Fibroblast of skin of left quadriceps (primary cell): ENCODE measurements at places on chromosomes 5 and 9.

GRCh38 chr9:91734371-91734981, 215.6 kb downstream of the ROR2 start:
- DNase-seq = no peak

DNA sequence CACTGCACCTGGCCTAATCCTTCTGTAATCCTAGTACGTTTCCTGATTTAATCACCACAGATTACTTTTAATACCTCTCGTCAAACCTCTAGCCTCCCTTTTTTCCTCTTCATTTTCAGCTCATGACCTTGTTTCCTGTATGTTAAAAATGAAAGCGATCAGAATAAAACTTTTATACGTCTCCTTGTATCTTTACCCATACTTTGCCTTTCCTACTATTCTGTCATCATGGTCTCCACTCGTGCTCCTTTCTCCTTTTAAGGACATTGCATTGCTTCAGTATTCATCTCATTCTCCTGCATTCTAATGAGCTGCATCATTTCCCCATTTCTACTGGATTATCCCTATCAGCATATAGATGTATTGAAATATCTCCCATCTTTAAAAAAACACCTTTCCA, 8.5 kb downstream of the CDC42SE2 start:
- peak; percentile 39 for DNase-seq

- peak; percentile 40 for DNase-seq
Measured at GRCh38 chr5:126680191-126680817, 79.6 kb downstream of the PHAX start.

- no peak for DNase-seq
Measured at GRCh38 chr9:33852216-33852826, 35.4 kb downstream of the UBE2R2 start.

DNA sequence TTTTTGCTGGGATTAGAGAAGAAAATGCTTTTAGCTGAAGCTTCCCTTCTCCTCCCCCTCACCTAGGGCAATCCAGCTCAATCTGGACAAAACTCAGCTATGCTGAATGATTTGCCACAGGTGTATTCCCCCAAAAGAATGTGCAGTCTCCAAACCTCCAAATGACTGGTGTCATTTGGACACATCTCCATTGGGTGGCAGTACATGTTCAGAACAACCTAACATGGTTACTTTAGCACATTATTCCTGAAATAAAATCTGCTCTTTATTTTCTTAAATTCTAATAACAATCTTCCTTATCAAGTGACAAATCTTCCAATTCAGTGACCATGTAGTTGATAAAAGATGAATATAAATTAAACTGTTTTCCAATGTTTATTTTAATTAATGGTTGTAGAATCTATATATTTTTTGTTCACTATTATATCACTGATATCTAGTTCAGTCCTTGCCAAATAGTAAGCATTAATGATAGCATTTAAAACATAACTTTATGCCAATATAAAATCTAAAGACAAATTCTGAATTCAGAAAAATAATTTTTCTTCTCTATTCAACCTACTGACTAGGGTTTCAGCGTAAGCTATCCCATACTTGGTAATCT, 61.3 kb upstream of the MOCS2 start:
- peak; percentile 21 for DNase-seq

DNA sequence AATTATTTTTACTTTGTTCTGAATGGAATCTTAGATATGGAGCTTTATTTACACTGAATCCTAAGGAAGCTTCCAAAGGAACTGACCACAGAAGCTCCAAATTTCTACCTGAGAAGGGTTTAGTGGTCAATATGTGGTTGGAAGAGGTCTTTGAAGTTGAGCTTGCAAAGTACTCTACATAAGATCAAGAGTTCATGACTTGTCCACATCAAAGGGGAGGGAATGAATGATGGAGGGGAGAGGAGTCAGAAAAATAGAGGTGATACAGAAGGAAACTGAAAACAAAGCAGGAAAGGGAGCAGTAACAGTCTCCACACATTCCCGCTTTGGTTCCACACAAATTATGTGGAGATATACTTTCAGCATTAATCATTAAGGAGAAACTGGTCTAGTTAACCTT, 450.9 kb downstream of the HINT1 start:
- DNase-seq = no peak

DNA sequence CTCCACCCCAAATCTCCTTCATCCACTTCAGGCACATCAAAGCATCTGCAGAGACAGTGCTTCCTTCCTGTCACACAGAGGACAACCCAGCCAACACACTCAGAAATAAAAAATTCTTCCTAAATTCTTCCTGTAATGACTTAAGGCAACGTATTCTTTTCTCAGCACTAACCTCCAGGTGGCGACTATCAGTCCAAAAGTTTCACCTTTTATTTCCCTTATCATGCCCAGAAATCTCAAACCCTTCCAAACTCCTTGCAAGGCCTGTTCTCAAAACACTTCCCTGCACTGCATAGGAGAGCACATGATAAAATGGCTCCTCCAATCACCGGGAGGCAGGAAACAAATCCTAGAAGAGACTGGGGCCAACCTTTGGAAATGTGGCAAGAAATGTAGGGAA, 35.1 kb downstream of the SLIT3 start:
- no peak for DNase-seq

DNA sequence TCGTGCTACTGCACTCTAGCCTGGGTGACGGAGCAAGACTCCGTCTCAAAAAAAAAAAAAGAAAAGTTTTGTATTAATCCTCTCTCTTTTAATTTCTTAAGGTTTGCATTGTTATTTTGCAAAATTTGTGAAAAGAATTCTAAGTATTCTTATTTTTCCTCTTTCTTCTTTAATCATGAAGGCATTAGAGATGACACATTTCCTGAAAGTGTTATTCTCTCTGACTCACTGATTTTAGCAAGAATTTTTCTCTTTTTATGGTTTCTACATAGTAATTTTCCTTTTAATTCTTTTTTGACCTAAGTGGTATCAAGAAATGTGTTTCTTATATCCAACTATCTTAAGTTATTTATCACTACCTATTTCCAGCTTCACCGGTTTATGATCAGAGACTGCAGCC, 78.0 kb downstream of the NSUN2 start:
- DNase-seq = no peak

GRCh38 chr9:74078647-74079046, 418.5 kb upstream of the RORB start:
- DNase-seq = no peak

DNA sequence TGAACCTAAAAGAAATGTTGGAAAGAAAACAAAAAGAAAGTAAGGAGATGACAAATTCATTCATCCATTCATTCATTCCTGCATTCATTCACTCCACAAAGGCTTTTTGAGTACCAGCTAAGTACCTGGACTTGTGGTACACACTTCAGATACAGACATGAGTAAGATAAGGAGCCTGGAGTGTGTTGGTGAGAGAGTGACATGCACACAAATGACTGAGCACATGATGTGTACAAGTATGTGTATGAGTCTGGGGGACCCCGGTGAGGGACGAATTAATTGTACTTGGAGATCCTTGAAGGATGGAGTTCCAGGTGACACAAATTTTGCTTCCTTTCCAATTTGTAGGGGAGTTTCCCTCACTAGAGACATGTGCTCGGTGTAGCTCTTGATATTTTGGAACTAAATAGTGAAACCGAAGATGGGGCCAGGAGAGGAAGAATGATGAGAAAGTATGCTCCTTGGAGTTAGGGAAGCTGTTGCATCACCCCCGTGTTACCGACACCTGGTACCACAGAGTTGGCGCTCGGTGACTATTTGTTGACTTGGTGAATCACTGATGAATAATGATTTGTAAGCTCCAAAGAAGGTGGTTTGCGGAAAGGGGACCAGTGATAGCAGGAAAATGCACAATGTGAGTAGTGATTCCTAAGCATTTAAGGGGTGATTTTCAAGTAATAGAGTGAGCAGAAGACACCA, 509.8 kb downstream of the CCDC171 start:
- DNase-seq = peak; percentile 63

DNA sequence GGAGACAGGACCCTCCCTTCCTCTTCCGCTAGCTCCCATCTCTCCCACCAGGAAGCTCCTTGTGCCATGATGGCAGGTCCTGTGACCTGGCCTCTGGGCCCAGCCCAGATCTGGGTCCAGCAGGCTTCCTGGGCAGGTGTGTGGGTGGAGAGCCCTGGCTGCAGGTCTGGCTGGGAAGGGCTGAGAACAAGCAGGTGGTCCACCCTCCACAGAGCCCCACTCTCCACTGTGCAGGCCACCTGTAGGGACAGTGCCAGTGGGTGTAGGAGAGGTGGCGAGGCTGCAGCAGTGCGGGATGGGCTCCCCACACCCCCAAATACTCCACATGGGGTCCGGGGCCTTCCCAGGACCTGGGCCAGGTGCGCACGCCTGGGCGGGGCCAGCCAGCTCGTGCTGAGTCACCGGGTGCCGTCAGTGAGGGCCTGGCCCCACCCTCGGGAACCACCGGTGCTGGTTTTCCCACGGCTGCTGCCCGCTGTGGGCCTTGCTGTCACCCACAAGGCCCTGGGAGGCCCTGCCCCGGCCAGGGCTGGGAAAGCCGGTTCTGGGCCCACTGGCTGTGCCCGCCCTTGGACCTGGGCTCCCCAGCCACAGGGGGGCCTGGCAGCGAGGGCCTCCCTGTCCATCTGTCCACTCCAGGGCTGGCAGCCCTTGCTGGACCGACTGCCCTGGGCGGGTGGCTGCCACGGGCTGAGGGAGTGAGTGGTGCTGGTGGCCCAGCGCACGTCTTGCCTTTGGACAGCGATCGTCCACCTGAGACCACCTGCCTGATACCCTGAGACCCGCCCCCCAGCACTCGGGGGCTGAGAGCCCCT, 9.3 kb upstream of the NRARP start:
- no peak for DNase-seq

- no peak for DNase-seq
Measured at GRCh38 chr5:168481330-168481788, 4.9 kb upstream of the RARS1 start.

DNA sequence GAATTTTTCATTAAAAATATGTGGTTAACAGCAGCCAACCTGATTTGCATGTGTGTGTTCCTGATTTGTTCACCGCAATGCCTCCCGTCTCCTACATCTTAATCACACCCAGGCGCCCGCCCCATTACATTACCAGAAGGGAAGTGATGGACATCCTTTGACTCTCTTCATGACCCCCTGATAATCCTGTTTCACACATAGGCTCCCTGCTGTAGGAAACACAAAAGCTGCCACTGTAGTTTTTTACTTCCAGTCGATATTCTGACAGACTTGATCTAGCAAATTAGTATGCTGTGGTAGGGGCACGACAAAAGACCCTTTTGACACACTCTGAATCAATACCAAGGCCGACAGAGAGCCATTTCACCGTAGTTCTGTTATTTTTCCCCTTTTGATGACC, 287.8 kb upstream of the ISL1 start:
- DNase-seq = no peak

DNA sequence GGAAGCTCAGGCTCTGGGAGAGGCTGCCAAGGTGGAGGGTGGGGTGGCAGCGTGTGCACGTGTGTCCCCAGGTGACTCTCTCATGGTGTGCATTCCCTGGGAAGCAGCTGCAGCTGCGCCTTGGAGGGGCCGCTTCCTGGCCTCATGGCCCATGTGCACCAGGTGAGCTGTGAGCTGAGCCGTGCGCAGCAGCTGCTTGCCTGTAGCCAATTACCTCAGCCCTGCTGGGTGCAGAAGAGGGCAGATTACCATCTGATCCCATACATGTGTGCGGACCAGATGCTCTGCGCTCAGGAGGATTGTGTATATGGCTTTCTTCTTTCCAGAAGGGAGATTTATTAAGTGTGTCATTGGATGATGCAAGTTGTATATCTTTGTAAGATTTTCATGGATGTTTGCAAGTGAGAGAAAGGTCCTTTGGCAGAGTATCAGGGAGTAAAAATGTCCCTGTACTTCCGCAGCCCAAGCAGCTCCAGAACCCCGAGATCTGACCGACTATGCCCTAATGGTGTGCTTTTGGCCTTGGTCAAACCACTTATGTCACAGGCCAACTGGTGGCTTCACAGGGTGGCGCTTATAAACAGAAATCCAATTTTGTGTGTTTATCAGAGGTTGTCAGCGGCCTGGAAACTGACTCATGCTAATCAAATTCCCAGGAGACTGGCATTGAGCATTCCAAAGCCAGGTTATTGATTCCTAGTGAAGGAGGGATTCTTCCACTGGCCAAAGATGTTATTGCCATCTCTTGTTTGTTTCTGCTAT, 229.3 kb downstream of the GOLPH3 start:
- DNase-seq = no peak

GRCh38 chr9:33794560-33794959, 801 bp upstream of the PRSS3 start:
- DNase-seq = no peak

DNA sequence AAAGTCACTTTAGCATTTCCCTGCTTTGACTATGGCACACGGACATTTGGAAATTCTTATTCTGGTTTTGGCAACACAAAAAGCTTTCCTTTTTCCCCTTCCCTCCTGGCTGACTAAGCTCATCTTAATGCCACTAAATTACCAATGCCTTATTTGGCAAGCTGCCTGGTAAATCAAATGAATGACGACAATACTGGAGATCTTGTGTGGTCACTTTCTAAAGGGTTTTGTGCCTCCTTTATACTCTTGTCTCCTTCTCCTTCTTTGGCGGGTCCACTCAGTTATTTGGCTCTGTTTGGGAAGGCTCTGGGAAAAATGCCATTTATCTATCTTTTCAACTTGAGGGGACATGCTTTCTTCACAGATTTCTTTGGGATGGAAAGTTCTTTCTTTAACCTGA, 34.9 kb downstream of the SH3GL2 start:
- peak; percentile 50 for DNase-seq

GRCh38 chr9:12708562-12709298, 15.5 kb downstream of the TYRP1 start:
- DNase-seq = no peak

DNA sequence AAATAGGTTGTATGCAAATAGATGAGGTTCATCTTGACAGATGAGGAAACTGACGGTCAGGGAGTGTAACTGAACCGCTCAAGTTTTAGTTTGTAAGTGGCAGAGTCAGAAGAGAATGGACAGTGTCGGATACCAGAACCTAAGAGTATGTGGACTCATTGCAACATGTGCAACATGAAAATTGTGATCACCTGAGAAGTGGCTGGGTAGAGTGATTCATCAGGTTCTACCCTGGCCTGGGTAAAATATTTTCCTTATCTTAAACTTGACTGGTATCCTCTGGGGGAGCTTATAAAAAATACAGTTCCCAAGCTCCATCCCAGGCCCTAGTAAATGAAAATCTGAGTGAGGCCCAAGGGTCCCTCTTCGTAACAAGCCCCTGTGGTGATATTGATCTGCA, 35.2 kb upstream of the MIER3 start:
- DNase-seq = no peak

DNA sequence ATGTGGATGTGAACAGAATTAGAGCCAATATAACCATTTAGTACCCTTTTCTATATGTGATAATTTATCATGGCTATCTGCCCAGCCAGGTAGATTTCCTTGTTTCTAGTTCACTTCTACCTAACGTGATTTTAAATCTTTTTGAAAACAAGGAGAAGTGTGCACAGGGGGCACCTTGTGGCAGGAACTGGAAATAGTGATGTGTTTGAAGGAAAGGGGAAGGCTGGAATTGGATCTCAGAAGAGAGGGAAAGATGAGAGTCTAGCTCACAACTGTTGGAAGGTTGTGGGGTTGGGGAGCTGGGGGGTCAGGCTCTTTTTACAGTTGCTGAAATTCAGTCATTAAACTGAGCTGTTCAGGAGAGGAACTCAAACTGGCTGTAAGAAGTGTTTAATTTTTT, 219.5 kb downstream of the KCTD16 start:
- no peak for DNase-seq
